ENCODE measurements at places on chromosomes 2 and 18.

- H3K27ac ChIP-seq = no peak overlapping the region
- no peaks in the 10 kb centered on the region for H3K4me1 ChIP-seq
- DNase-seq = no peak
- no peak overlapping the region for H3K4me3 ChIP-seq
- no peaks in the 10 kb centered on the region for H3K27me3 ChIP-seq
Measured at GRCh38 chr18:56306797-56307196, 331.6 kb downstream of the TXNL1 start.

- H3K4me1 ChIP-seq = no peaks in the 10 kb centered on the region
- 0 out of 2 replicates have a peak, but pooled peaks cover 4% of the 10 kb centered on the region for H3K36me3 ChIP-seq
- H3K4me3 ChIP-seq = no peak overlapping the region
- H3K27me3 ChIP-seq = no peaks in the 10 kb centered on the region
- DNase-seq = no peak
Measured at GRCh38 chr2:231334179-231334930, 61.2 kb upstream of the B3GNT7 start.

- H3K27ac ChIP-seq = peak overlapping the region; percentile 65
- H3K4me3 ChIP-seq = no peak overlapping the region
- peaks cover 22% of the 10 kb centered on the region for H3K4me1 ChIP-seq
- H3K36me3 ChIP-seq = no peaks in the 10 kb centered on the region
Measured at GRCh38 chr18:27838225-27838624, 338.7 kb downstream of the CDH2 start.

DNA sequence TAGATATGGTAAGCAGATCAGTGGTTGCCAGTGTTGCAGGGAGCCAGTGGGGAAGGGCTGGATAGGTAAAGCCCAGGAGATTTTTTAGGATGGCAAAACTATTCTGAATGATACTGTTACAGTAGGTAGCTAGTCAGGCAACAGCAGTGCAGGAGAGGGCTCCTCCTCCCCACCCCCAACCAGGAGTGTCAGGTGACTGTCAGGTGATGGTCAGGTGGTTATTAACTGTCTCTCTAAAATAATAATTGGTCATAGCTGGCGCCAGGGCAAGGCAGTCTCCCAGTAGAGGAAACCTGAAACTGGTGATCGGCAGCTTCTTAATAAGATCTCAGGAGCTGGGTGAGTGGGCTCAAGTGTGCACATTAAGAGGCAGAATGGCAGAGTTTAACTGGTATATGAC, 201.6 kb upstream of the PARD3B start:
- H3K4me1 ChIP-seq = peaks cover 9% of the 10 kb centered on the region
- no peak overlapping the region for H3K27ac ChIP-seq
- DNase-seq = no peak
- H3K36me3 ChIP-seq = no peaks in the 10 kb centered on the region

DNA sequence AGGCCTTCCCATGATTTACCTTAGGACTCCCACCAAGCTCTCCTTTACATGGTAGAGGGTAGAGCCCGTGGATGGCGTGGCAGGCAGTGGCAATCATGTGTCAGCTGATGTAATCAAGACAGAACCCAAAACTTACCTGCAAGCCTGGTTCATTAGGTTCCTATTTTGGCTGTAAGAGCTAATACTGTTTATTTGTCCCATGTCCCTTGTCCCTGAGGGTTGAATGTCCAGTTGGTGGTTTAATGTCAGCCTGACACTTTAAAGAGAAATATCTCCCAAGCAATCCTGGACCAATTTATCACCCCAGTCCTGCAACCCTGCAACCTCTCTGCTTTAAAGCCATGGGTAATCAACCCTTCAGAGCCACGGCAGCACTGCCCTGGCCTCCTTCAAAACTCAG, 6.0 kb upstream of the FABP1 start:
- H3K4me1 ChIP-seq = no peaks in the 10 kb centered on the region
- H3K27ac ChIP-seq = no peak overlapping the region
- H3K36me3 ChIP-seq = no peaks in the 10 kb centered on the region
- no peak overlapping the region for H3K4me3 ChIP-seq
- H3K27me3 ChIP-seq = peaks cover 5% of the 10 kb centered on the region

GRCh38 chr2:11753886-11754699, 7.7 kb downstream of the LPIN1 start:
- no peaks in the 10 kb centered on the region for H3K27me3 ChIP-seq
- H3K36me3 ChIP-seq = peaks cover 24% of the 10 kb centered on the region
- no peak overlapping the region for H3K4me3 ChIP-seq
- H3K27ac ChIP-seq = peak overlapping the region; percentile 51
- no peak for DNase-seq

DNA sequence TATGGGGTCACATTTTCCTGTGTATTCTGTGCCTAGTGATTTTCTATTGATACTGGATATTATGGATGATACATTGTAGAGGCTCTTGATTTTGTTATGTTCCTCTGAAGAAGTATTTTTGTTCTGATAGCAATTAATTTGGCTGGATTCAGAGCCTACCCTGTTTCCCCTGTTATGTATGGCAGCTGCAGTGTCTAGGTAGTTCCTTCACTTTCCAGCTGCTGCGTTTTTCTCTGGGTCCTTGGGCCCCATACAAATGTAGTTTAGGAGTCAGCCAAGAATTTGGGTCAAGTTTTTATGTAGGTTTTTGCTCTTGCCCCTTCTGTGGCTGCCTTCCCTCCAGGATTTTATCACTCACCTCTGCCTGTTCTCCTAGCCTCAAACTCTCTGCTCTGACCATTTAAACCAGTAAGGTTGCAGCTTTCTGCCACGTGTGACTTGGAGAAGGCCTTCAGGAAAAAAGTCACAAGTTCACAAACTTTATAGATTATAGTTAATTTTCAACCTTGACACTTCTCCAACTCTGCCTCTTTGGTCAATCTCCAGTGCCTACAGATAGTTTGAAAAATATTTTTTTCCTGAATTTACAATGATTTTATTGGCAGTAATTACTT, 47.0 kb downstream of the APLF start:
- H3K4me3 ChIP-seq = no peak overlapping the region
- no peaks in the 10 kb centered on the region for H3K4me1 ChIP-seq
- H3K36me3 ChIP-seq = no peaks in the 10 kb centered on the region
- DNase-seq = no peak
- H3K27me3 ChIP-seq = no peaks in the 10 kb centered on the region

All from RWPE2 (cell line).